ENCODE measurements at places on chromosomes 5 and 9.

DNA sequence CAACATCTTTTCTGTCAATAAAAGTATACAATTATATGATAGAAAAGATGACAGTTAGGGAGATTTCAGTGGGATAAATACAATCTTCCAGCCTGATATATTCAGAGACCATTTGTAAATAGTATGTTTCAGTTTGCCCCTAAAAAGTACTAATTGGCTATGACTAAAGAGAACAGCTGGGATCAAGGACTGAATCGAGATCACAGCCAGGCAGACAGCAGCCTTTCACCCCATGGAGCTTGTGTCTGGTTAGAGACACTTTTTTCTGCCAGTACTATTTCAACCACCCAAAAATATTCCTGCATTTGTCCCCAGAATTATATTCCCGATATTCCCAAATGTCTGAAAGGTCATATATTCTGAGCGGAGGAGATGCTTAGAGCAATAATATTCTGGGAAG, 577.3 kb upstream of the TLE4 start:
- DNase-seq, result no peak

- no peak for DNase-seq
Measured at GRCh38 chr5:8094304-8094703, 225.4 kb downstream of the MTRR start.

DNA sequence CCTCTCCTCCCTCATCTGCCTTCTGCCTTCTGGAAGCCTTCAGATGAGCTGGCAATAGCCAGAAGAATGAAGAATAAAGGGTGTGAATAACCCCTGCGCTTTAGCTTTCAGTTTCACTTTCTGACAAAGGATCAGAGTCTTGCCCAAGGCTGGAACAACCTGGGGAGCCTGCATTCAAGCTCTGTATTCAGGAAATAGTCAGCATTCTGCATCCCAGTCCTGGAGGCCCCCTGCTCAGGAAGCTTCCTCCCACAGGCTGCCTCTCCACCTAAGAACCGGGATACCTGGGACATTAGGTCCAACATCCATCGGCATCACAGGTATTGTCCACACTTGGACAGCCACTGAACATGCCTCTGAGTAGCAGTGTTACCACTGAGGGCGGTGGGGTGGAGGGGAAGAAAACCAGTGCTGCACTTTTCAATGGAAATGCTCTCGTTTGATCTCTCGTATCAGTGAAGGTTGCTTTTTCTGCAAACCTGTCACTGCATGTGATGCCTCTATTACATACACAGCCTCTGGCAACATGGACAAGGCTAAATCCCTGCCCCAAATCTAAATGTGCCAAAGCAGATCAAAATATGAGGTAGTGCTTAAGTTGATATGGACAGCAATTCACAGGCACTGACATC, 39.8 kb upstream of the ACO1 start:
- DNase-seq, result no peak

DNA sequence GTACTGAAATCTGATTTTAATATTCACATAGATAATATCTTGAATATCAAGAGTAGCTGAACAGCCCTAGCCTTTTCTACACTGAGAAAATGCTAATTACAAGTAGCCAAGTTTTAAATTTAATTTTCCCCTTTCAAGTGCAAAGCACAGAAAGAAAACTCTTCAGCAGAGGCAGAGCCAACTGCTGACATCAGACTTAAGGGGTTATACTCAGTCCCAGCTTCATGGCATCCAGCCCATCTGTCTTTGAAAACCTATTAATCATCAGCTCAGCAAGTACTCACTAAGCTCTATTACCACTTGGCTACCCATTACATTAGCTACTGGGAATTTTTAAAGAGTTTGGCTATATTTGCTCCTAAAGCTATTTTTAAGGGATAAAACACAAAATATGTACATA, 220.5 kb downstream of the SLC12A2 start:
- DNase-seq, result no peak

DNA sequence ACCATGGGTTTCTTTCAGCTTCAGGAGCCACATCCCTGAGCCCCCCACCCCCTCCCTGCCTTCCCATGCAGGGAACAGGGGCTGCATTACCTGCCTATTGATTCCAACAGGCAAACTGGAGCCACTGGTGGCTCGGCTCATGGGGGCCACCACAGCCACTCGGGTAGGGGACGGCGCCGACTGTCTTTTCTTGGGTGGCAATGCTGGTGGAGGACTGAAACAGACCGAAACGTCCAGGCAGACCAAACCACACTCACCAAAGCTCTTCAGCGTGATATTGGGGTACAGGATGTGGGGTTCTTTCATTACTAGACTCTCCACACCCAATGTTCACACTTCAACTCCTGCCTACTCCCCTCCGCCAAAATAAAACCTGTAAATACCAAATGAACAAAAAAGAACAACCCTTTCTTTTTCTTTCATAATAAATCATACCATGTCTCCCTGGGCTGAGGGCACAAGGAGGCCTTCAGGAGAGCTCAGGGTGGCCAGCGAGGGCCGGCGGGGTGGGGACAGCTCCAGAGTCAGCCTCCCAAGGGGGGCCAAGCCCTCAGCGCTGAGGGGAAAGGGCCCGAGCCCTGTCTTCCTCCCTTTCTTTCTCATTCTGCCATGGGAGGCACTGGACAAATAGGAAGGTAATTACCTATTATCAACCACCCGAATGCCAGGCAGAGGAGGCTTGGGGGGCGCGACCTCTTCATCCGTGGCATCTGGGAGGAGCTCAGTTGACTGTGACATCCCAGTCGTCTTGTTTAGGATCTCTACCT, 83.3 kb downstream of the PRRT1B start:
- no peak for DNase-seq

GRCh38 chr9:12212860-12213259, 480.3 kb upstream of the TYRP1 start:
- DNase-seq, result no peak

- DNase-seq, result no peak
Measured at GRCh38 chr5:147410496-147411358, 99.1 kb downstream of the DPYSL3 start.

DNA sequence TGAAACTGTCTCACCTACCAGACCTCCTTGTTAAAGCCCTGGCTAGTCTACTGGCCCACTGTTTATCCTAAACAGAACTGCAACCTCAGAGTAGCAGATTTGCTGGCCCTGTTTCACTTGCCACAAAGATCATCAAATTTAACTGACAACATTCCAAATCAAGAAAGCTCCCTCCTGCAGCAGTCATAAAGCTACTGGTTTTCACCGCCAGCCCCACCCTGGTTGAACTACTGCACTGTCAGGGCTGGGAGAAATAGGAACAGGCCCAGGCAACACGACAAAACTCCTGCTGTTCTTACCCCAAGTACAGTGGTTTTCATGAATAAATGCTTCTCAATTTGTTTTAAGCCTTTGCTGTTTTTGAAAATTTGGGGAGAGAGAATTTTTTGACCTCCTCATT, 63.0 kb downstream of the NR6A1 start:
- DNase-seq, result no peak

GRCh38 chr9:35306283-35306682, 144.5 kb downstream of the UNC13B start:
- no peak for DNase-seq

DNA sequence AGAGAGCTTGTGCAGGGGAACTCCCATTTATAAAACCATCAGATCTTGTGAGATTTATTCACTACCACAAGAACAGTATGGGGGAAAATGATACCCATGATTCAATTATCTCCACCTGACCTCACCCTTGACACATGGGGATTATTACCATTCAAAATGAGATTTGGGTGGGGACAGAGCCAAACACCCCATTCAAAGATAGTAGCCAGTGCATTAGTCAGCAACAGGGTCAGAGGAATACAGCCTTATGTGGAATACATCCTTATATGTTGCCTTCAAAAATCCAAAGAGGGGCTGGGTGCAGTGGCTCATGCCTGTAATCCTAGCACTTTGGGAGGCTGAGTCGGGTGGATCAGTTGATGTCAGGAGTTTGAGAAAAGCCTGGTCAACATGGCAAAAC, 563.2 kb downstream of the CCDC171 start:
- DNase-seq, result no peak

- no peak for DNase-seq
Measured at GRCh38 chr5:5316334-5316733, 106.1 kb upstream of the ICE1 start.

GRCh38 chr5:103408408-103408807, 149.8 kb downstream of the MACIR start:
- DNase-seq, result no peak

DNA sequence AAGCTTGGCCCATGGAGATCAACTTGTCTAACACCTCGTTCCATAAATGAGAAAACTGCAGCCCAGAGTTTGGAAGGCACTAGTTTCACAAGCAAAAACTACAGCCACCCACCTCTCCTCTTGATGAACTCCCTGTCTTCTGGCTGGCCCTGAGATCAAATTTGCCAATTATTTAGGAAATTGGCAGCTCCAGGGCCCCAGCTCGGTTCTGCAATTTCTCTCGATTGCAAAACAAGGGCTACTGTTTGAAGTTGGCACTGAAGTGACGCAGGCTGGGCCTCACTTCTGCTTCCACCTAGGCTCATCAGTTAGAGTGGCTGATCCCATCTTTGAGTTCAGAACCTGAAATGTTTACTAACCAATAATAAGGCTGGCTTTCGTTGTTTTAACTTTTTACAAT, 3.7 kb upstream of the GPX3 start:
- no peak for DNase-seq

DNA sequence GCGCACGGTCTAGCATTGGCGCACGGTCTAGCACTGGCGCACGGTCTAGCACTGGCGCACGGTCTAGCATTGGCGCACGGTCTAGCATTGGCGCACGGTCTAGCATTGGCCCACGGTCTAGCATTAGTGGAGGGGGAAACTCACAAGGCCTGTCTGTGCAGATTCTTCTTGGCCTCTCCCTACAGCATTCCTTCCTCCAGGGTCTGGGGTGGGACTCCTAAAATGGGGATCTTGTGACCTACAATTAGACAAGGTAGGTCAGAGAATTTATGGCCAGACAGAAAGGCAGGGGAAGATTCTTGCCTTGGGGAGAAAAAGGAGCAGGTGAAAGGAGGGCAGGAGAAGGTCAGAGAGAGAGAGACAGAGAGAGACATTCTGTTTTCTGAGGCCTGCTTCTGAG, 5.4 kb upstream of the GBGT1 start:
- DNase-seq, result no peak

GRCh38 chr9:109416135-109416706, 81.9 kb downstream of the PTPN3 start:
- no peak for DNase-seq

DNA sequence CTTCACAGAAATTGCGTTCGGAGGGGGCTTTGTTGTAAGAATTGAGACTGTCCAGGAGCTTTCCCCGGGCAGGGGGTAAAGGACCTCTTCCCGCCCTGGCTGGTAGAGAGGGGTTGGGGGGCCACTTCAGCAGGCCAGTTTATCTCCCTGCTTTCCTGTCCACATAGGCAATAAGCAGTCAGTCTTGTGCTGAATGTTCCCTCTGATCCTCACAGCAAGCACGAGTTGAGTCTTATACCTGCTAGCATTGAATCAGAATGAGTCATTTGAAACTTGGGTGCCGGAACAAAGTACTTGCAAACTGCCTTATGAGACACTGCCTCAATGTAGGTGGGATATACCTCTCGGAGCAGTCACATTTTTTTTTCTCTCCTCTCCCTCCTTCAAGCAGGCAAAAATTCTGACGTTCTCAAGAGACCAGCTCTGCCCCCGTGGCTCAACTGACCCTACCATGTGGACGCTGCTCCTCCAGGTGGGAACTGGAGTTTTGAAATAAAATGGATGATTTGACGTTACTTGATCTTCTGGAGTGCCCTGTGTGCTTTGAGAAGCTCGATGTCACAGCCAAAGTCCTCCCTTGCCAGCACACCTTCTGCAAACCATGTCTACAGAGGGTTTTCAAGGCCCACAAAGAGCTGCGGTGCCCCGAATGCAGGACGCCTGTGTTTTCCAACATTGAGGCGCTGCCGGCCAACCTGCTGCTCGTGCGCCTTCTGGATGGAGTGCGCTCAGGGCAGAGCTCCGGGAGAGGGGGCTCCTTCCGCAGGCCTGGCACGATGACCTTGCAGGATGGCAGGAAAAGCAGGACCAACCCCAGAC, 1.3 kb downstream of the SH3RF2 start:
- DNase-seq, result no peak

DNA sequence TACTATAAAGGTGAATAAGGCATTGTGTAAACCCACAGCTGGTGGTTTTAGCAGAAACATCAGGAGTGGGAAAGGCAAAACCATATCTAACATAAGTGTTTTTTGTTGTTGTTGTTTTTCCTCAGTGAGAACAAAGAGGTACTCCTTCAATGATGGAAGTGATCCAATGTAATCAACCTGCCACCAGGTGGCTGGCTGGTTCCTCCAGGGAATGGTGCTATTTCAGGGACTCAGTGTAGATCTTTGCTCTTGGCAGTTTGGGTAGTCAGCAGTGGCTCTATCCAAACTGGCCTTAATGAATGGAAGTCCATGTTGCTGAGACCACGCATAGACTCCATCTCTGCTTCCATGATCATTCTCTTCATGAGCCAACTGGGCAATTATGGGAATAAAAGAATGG, 10.8 kb downstream of the DMRTA1 start:
- DNase-seq, result no peak

DNA sequence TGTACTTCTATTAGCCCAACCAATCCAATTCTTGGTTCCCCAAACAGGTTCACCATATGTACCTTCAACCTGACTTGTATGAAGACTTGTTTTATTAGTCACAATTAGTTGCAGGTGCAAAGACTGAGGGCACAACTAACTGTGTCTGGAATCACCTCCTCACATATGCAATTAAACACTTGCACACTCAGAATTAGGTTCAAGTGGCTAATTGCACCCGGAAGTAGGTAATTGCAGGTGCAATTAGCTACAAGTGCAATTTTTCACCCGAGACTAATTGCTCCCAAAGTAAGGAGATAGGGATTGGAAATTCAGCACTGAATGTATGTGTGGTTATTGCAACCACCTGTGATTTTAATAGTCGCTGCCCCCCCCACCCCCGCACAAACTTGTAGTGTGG, 338.9 kb downstream of the ZSWIM6 start:
- no peak for DNase-seq

- DNase-seq, result no peak
Measured at GRCh38 chr9:33135031-33135461, 32.1 kb downstream of the B4GALT1 start.

DNA sequence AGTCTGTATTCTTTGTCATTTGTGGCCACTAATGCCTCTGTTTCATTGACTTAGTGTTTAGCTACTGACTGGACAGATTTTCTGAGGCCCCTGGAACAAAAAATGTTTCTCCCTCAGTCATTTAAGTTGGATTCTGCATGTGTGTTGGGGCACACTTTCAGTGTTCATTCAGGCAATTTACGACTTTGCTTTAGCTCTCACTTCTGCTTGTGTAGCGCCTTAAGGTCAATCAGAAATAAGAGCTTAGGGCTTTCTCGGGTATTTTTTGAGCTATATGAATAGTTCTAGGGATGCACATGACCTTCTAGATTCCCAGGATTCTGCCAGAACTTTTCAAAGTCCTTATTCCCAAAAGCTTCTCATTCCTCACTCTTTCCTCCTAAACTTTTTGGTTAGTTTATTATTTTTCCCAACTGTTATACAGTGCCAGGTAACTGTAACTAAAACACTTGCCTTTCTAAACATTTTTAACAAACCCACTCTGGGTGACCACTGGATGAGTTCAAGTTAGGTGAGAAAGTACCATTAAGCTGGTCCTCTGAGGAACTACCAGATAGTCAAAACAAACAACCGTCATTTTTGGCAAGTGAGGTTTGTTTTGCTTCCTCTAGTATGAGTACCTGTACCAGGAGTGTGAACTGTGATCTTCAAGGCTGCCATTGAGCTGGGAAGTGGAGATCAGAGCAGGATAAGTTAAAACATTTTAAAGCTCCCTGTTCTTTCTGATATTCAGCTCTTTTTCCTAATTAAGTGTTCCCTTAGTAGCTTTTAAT, 571.3 kb upstream of the TLE4 start:
- no peak for DNase-seq

- no peak for DNase-seq
Measured at GRCh38 chr5:134769206-134769605, 10.6 kb downstream of the DDX46 start.

- DNase-seq, result no peak
Measured at GRCh38 chr5:41219658-41220269, 6.4 kb upstream of the C6 start.
